ENCODE measurements at places on chromosomes 6 and 20.
A peak's percentile ranks its signal among the peaks of the same experiment; 100 is the strongest.

- no peak for DNase-seq
Observed at GRCh38 chr20:15916623-15917022, 656.6 kb downstream of the KIF16B start.

DNA sequence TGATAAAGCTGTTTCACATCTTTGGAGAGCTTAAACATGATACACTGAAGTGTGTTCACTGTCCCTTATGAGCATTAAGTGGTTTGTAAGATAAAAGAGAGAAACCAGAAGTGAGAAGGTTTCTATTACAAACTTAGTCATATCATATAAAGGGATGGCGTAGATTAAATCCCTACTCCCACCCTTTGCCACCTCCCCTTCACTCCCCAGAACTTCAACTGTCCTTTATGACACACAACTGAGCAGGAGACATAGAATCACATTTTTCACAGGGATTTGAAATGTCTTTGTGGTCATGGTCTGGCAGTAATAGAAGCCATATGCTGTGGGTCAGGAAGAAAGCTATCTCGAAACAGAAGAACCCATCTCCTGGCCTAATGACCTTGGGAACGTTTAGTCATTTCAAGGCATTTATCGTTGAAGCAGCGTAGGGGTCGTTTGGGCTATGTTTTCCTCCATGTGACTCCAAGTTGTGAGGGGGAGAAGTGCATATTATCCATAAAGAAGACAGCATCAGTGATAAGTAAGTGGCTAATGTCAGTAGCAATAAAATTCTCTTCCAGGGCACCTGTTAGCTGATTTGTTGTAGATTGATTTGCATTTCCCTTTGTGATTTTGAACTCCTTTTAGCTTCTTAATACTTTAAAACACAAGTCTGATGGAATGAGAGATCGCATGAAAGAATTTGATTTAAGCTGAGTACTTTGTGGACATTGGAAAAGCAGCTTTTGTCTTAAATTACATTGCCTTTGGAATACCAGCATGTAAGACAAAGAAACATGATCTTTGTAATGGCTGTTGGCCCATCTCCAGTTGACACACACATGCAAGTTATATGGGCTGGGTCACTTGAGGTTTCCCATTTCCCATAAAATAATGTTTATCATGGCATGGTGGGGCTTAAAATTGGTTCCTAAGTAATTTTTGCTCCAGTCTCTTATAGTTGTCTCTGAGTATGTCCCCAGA, 501.5 kb upstream of the FLRT3 start:
- no peak for DNase-seq

- no peak for DNase-seq
Observed at GRCh38 chr6:113734982-113735381, 122.2 kb upstream of the MARCKS start.

DNA sequence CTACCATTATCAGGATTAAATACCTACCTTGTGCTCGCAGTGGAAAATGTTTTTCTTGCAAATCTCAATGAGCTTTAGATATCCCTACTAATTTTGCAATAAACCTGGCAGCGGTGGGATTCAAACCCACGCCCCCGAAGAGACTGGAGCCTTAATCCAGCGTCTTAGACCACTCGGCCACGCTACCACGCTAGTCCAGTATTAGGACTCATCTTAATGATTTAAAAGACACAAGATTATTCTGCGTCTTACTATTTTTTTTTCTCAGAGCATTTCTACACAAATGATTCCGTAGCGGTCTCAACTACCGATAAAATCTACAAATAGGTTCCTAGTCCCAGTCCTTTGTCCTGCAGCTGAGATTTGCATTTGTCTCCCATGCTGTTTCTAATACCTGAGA, 35.2 kb upstream of the ZSCAN23 start:
- no peak for DNase-seq

GRCh38 chr6:105832313-105832761, 253.8 kb upstream of the PRDM1 start:
- DNase-seq = no peak

- no peak for DNase-seq
Observed at GRCh38 chr6:33799454-33800113, 4.2 kb downstream of the MLN start.

DNA sequence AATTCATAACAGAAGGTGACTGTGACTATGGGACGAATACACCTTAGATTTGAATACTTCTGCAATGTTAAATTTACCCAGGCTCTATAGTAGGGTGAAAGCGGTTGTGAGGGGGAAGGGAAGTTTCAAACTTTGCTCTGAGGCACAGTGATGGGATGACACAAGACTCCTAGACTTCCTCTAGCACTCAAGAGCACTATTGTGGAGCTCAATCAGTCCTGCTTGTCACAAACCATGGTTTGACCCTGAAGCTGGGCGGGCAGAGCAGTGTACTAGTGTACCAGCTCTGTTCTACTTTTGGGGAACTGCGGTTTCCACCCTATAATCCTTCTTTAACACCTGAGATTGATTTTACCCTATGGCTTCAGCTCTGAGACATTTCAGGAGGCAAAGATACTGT, 17.1 kb downstream of the TRIM27 start:
- DNase-seq = no peak

DNA sequence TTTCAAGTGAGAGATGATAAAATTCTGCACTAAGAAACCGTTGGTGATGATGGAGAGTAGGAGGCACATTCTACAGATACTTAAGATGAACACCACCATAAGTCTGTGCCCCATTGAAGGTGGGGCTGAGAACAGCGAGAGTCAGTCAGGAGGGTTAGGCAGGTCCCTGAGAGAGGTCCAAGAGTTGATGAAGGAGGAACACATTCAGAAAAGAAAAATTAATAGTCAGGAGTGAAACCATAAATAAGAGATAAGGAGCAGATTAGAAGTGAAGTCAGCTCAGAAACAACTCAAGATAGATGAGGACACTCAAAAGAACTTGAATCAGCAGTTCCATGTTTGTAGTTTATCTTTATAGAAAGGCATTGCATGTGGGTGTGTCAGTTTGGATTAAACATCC, 727.2 kb upstream of the MARCKS start:
- DNase-seq = no peak

DNA sequence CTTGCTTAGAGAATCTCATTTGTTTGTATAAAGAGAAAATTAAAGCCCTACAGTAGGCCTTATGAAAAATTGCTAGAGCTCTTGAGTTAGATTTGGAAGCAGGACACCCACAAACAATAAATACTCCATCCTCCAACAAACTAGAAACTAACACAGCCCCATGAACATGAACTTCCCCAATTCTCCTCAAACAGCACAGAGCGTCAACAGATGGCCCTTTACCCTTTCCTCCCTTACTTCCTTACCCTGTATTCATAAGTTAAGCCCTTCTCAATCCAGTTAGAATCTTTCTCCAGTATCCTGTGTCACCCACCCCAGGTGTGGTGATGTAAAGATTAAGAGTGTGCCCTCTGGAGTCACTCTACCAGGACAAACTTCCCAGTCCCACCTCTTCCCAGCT, 113.7 kb downstream of the UNC5CL start:
- DNase-seq = no peak

GRCh38 chr6:138109042-138109997, 2.1 kb upstream of the PERP start:
- DNase-seq = peak; percentile 61

DNA sequence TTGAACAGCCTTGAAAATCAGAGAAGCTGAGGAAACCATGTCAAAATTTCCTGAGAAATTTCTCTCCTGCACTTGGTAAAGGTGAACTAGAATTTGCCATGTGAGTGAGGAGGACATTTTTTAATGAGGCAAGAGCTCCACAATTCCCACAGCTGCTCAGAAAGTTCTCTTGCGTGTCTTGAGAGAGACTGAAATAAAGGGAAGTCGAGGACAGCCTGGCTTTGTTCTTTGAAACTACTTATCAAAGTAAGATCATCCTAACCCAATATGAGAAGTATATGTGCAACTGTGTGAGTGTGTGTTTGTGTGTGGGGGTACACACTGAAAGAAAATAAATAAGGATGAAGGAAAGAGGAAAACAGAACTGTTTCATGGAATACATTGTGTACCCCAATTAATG, 163.4 kb downstream of the SLC24A3 start:
- no peak for DNase-seq

- no peak for DNase-seq
Observed at GRCh38 chr6:514396-514978, 122.9 kb downstream of the IRF4 start.

- no peak for DNase-seq
Observed at GRCh38 chr6:137589067-137589848, 95.1 kb upstream of the OLIG3 start.

GRCh38 chr20:62411479-62412193, 4.6 kb upstream of the CABLES2 start:
- no peak for DNase-seq

- no peak for DNase-seq
Observed at GRCh38 chr20:57831326-57831992, 121.6 kb upstream of the PMEPA1 start.

DNA sequence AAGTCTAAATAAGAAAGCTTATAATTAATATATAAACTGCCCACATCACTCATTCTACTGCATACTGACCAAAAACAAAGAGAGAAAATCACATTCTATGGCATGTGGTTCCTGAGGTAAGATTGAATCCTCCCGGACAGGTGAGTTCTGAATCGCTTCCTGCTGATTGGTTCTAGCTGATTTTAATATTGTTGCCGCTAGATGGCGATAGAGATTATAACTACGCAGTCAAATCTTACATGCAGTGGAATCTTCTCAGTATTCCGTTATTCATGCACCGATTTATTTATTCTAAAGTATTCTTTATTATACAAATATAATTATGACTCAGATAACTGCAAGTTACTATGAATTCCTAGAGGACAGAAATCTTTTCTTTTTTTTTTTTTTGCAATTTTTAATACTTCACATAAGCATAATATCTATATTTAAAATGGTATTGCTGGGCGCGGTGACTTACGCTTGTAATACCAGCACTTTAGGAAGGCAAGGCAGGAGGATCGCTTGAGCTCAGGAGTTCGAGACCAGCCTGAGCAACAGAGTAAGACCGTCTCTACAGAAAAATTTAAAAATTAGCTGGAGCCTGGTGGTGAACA, 24.2 kb upstream of the TMX4 start:
- no peak for DNase-seq

DNA sequence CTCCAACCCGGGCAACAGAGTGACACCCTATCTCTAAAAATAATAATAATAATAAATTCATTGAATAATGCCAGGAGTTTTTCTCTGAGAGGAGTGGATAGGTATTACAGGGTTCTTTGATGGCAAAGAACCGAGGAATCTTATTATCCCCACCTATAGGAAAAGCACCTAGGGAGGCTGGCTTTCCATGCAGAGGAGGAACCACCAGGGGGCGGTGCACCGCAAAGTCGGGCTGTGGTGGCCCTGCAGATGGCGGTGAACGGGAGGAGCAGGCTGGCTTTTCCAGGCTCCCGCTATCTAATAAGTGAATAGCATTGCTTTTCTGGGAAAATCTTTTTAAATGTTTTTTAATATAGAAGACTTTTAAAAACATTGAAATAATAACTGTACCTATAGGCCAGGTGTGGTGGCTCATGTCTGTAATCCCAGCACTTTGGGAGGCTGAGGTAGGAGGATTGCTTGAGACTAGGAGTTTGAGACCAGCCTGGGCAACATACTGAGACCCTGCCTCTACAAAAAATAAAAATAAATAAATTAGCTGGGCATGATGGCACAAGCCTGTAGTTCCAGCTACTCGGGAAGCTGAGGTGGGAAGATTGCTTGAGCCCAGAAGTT, 864.2 kb downstream of the KIF16B start:
- DNase-seq = peak; percentile 26

DNA sequence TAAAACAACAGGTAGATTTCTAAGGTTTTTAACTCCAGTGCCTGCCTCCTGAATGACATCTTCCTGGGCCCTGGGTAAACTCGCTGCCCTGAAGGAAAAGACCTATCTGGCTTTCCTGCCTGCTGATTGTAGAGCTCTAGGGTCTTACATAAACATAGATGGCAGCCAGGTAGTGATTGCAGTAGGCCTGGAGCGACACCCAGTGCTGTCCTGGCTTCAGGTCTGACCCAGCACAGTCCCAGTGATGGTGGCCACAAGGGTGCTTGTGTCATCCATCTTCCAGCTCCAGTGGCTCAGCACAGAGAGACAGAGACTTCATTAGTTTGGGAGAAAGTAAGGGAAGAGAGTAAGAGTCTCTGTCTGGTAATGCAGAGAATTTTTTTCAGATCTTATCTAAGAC, 542.9 kb upstream of the IMPG1 start:
- DNase-seq = no peak

GRCh38 chr20:57749869-57750268, 40.1 kb upstream of the PMEPA1 start:
- no peak for DNase-seq

- DNase-seq = no peak
Observed at GRCh38 chr6:163860287-163861081, 446.0 kb downstream of the QKI start.

- no peak for DNase-seq
Observed at GRCh38 chr6:133547136-133547535, 306.0 kb downstream of the EYA4 start.

- no peak for DNase-seq
Observed at GRCh38 chr6:47292944-47293343, 16.8 kb downstream of the TNFRSF21 start.

DNA sequence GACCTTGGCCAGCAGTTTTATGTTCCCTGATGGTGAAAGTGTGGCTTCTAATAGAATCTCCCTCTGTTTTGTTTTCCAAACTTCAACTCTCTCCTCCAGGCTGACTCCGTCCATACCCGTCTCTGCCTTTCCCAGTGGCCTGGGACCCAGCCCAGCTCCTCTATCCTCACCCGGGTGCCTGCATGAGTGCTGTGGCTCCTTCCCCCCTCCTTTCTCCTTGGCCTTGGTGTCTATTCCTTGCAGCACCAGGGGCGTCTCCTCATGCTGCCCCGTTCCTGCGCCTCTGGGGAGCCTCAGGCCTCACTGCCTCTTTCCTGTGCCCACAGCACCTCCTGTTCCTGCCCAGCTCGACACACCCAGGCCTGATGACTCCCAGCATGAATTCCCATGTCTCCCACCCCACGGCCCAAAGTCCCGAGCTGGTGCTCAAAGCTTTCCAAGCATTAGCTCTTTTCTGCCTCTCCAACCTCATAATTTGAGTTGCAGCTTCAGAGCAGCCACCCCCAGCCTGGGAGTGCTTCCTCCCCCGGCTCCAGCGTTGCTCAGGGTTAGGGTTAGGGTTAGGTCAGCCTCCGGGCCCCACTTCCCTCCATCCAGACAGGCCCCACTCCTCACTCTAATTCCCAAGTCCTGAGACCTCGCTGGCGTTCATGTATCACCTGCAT, 56.3 kb upstream of the AFDN start:
- DNase-seq = no peak

DNA sequence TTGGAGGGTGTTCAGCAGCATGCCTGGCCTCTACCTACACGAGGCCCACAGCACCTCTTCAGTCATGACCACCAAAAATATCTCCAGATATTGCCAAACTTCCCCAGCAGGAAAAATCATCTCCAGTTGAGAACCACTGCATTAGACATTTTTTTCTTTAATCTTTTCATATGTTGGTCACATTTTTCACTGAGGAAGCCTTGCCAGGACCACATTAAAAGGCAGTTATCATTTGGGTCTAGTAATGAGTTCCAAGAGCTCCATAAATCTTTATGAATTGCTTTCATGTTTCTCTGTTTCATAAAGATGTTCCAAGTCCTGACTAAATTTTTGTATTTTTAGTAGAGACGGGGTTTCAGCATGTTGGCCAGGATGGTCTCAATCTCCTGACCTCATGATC, 28.8 kb downstream of the MTRES1 start:
- DNase-seq = no peak

Data from stimulated activated CD4-positive, alpha-beta T cell treated with anti-CD3 and anti-CD28 coated beads, Interleukin-1b, Interleukin-23, amount 100 ng/mL, for 24 hours (primary cell).